ENCODE measurements at places on chromosomes 3 and 15.

GRCh38 chr15:33852094-33852493 lies 116.2 kb upstream of the CHRM5 start:
- no peak for DNase-seq

GRCh38 chr15:58864602-58865424 lies 68.7 kb downstream of the SLTM start:
- no peak for DNase-seq

GRCh38 chr3:156575641-156576040 lies 20.7 kb upstream of the SSR3 start:
- DNase-seq, result no peak

DNA sequence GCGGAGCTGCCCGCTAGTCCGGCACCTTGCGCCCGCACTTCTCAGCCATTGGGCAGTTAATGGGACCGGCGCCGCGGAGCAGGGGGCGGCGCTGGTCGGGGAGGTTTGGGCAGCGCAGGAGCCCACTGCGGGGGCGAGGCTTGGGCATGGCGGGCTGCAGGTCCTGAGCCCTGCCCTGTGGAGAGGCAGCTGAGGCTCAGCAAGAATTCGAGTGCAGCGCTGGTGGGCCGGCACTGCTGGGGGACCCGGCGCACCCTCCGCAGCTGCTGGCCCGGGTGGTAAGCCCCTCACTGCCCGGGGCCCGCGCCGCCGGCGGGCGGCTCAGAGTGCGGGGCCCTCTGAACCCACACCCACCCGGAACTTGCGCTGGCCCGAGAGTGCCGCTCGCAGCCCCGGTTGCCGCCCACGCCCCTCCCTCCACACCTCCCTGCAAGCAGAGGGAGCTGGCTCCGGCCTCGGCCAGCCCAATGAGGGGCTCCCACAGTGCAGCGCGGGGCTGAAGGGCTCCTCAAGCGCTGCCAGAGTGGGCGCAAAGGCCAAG lies 835.0 kb downstream of the TBL1XR1 start:
- DNase-seq, result no peak

- DNase-seq, result no peak
Observed at GRCh38 chr3:57132674-57133073, 32.5 kb downstream of the IL17RD start.

DNA sequence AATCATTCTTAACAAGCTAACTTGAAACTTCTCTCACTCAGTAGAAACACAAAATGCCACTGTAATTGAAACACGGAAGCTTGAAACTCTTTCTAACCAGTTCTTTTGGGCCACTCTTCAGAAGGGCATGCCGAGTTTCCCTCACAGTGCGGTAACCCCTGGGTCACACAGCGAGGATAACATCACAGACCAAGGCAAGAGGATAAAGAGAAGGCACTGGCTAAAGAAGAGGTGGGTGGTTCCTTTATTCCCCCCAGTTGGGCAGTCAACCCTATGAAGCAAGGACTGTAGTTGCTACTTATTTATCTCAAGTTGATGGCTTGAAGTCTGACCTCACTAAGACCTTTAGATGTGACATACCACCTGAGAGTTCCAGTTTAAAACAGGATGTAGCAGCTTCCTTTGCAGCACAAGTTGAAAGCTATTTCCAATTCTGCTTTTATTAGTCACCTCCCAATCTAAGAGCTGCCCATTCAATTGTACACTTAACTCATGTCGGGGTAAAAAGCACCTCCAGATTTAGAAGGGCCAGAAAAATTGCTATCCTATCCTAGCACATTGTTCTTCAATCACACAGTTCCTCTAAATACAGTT lies 272.4 kb downstream of the TIGIT start:
- no peak for DNase-seq

DNA sequence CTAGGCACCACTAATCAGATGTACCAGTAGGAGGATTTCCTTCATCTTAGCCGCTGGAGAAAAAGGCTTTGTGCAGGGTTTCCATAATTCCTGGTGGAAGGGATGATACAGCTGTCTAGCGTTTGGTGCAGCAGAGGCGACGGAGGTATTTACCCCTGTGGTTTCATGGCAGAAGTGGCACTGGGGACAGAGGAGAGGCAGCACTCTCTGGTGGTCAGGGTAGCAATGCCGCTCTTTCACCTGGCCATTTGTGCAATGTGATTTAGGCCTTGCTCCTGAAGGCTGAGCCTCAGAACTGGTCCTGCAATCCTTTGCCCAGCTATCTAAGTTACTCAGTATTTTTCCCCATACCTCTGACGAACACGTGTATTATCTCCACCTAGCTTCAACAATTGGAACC lies 47.1 kb upstream of the BNIP2 start:
- DNase-seq, result no peak

GRCh38 chr3:106827515-106828213 lies 549.6 kb upstream of the CCDC54 start:
- no peak for DNase-seq

DNA sequence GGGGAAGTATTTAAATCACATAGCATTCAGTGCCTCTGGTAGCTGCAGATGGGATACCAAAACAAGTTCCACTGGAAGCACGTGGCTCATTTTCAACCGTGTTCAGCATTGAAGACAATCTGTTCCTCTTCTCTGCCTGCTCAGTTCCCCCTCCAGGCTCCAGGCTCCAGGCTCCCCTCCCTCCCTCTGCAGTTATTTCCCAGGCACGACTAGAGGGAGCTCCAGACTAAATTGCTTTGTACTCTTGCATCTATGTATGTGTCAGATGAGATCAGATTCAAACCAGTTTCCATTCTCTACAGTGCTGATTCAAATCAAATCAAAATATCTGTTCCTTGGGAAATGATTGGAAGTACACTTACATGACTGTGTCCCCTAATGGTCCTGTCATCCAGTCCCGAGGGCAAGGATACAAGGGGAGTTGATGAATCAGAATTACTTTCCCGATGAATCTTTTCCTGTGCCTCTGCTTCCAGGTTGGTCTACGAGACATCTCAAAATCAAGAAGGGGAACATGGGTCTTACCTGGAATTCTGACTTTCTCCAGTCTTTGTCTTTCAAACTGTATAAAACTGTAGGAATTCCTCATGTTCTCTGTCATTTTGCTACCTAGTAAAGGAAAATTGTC lies 600.5 kb downstream of the EDEM1 start:
- DNase-seq, result peak; percentile 19

DNA sequence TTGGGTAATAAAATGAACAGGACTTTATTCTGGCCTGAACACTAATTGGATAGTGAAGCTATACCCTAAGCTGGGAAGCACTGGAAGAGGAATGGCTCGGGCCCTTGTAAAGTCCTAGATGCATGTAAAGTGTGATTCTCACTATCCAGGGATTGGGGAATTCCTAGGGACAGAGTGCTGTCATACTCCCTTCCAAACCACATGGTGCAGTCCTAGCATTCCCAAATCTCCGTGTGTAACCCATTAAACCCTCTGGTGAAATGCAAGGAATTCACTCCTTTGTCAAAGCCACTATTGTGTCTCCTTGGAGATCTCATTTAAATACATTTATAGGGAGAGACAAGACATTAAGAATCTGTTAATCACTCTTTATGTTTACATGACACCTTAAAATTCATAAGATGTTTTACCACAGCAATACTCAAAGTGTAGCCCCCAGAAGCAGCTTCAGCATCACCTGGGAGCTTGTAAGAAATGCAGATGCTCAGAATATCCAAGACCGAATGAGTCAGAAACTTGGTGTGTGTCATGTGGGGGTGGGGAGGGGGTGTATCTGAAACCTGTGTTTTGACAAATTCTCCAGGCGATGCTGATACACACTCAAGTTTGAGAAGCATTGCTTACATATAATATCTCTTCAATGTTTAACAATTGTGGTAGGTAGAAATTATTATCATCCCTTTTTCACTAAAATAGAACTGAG lies 121.8 kb upstream of the NPHP3 start:
- DNase-seq, result no peak

DNA sequence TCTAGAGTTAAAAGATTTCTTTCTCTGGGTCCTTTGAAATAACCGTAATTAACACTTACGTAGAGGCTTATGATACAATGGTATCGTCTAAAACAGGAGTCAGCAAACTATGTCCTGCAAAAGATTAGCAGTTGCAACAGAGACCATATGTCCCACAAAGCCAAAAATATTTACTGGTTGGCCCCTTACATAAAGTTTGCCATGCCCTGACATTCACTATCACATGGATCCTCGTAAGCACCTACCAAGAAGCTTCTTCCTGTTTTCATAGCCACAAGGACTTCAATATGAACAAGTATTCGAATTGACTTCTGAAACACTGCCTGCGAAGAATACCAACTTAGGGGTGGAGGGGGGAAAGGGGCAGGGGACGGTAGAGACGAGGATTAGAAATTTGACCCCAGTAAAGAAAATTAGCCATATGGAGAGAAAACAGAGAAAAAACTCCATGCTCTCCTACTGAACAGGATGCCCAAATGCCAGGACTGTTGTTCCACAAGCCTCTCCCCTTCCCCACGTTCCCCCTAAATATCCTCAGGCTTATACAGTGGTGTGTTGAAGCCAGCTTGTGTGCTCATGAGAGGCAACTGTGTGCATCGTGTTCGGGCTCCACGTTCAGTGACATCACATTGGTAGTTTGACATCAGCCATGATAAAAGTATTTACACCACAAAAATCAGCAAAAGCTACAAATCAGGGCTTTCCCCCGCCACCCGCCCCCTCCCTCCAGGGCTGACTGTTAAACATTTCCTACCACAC lies 144.1 kb upstream of the HES1 start:
- DNase-seq, result no peak

- no peak for DNase-seq
Observed at GRCh38 chr15:69577397-69577796, 124.8 kb downstream of the RPLP1 start.
